ENCODE measurements at places on chromosomes 3 and 15.

DNA sequence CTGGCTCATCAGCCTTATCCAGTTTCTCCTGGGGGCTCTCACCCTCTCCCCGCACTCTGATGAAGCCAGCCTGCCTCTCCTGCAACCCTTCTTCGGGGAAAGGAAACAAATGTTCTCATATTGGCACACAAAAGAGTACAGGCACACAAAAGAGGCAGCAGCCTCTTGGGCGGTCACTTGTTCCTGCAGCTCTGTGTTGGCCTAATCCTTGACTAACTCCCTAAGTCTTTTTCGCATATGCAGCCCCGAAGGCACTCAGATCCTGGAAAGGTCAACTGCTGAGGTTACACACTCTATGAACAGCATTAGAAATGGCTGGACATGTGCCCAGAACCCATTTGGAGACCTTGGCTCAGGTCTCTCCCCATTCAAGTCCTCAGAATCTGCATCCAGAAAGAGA lies 7.4 kb upstream of the CAMP start:
- no peak for DNase-seq

- no peak for DNase-seq
Observed at GRCh38 chr3:135871311-135871710, 94.2 kb upstream of the PPP2R3A start.

DNA sequence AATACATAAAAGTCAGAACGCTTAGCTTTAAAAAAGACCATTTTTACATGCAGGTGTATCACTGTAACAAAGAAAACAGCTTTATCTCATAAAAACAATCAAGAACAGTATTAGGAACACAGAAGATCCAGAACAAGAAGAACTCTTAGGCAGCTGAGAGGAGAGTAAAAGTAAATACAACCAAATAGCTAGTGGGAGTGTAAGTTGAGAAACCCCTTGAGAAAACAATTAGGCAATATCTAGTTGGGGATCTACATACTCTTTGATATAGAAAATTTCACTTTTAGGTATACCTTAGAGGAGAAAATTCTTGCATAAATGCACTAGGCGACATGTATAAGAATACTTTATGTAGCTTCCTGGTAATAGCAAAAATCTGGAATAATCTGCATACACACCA lies 7.5 kb downstream of the TMF1 start:
- DNase-seq, result no peak

DNA sequence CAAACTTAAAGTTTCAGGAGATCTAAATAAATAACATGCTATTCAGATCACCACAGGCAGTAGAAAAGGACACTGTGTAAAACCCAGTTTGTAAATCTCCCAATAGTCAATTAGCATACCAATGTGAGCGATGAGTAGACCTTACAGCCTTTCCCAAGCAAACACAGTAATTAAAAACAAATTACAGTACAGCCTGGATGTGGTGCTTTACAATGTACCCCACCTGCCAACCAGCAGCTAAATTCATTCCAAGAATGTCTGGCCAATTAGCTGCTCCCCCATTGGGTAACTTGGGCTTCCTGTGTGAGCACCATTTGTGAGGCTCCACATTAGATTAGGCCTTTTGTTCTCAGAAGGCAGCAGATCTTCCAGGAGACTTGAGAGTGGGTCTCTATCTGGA lies 635.0 kb downstream of the TBL1XR1 start:
- DNase-seq, result no peak

- DNase-seq, result no peak
Observed at GRCh38 chr3:23041918-23042696, 161.0 kb upstream of the UBE2E2 start.

DNA sequence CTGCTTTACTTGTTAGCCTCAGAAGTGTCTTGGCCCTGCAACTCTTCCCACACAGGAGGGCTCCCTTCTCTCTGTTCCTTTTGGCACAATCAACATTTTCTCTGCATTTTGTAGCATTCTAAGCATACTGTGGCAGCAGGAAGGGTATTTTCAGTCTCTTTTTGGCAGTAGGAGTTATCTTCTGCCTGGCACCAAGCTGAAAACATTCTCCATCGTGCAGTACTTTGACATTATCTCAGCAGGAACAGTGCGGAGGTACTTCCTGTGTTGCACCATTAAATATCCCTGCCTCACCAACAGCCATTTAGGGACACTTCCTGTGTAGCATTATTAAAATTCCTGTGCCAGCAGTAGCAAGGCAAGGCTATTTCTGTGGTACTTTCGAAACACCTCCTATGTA lies 233.2 kb upstream of the SEMA6D start:
- peak; percentile 6 for DNase-seq

DNA sequence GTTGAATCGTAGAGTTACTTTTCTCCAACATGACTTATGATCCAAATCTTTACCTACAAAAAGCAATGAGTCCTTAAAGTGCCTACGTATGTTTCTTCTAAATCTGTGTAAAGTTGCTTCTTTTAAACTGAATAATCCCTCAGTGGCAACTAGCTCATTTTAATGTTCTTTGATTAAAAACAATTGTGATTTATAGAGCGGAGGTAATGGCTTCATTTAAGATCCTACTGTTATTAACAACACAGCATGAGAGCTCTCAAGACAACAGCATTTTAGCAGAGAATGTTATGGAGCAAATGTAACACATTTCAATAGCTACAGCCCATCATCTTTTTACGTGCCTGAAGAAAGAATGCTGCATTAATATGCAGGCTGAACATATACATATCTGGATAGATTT lies 55.3 kb upstream of the VGLL3 start:
- no peak for DNase-seq

Data from hematopoietic multipotent progenitor cell treated with erythropoietin and hydrocortisone succinate and interleukin-3 and kit ligand, for 6 days (in vitro differentiated cells).